Activated T-cell treated with anti-CD3 and anti-CD28 coated beads, Interleukin-2, amount 50 U/mL, for 1 hour (primary cell): ENCODE measurements at places on chromosomes 2 and 18.

DNA sequence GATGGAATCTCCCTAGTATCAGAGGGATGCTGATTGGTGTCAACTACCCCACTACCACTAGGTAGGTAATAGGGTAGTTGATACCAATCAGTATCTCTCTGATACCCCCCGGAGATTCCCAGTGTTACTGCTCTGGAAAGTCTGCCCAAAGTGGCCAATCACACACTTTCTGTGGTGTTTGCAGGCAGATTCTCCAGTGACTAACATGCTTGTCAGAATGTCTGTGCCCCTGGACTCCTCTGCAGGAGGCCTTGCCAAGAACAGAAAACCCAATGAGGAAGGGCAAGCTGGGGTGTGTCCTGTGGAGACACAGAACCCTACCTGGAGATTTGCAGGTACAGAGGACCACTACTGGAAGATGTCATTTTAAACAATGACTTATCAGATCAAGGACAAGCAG, 135.1 kb downstream of the RIT2 start:
- DNase-seq = no peak

- DNase-seq = no peak
These were observed 37.2 kb downstream of the PRKCE start for GRCh38 chr2:45688479-45689298.

DNA sequence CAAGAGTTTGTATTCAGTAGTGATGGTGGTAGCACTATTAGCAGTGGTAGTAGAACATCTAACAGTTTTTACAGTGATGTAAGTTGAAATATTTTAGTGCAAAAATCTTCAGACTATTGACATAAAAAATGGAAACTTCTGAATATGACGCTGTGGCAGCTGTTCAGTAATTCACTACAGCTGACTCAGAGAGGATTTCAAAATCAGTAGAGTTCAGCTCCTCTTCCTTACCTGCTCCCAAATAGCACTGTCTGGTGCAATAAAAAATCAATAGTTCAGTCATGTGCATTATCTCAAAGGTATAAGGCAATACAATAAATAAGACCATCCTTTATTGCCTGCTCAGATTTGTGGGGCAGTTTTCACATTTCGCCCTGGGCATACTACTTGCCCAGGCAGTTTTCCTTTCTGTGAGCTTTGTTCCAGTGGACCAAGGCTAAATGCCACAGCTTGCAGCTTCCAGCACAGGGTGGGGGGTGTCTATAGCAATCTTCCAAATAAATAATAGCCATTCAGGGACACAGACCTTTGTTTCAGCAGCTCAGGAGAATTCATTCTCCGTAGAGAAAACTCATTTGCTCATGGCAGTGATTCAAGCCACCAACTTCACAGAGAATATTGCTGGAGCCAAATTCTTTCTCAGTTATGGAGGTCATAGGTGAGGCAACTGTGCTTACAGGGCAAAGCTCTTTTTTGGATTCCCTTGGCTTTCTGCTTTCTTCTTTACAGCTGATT, 33.9 kb upstream of the GORASP2 start:
- DNase-seq = no peak

GRCh38 chr18:5969989-5970403, 74.7 kb upstream of the TMEM200C start:
- DNase-seq = no peak

DNA sequence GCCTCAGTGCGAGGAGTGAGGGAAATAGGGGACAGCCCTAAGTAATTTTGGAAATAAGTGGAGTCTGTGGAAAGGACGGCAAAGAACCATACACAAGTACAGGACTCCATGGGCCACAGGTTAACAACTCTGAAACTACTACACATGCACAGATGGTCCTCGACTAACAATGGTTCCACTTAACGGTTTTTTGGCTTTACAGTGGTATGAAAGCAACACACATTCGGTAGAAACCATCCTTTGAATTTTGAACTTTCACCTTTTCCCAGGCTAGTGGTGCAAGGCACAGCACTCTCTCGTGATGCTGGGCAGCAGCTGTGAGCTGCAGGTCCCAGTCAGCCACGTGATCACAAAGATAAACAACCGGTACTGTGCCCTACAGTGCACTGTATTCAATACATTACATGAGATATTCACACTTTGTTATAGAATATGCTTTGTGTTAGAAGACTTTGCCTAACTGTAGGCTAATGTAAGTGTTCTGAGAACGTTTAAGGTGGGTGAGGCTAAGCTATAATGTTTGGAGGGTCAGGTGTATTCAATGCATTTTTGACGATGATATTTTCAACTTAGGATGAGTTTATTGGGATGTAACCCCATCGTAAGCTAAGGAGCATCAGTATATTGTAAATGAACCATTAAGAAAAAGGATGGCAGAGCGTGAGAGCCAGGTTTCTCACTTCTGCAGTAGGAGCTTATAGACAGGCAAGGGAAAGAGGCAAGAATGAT, 44.6 kb downstream of the TBC1D8 start:
- no peak for DNase-seq

DNA sequence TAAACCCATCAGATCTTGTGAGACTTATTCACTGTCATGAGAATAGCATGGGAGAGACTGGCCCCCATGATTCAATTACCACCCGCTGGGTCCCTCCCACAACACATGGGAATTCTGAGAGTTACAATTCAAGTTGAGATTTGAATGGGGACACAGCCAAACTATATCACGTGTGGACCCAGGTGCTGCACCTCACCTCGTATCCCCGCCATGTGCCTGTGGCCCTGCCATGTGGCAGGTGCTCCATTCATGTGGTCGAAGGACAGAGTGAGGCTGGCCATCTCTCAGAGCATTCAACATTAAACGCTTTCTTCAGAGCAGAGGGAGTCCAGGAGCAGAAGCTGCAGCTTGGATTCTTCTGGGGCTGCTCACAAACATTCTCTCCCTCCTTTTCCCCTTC, 32.3 kb downstream of the MROH2A start:
- no peak for DNase-seq

DNA sequence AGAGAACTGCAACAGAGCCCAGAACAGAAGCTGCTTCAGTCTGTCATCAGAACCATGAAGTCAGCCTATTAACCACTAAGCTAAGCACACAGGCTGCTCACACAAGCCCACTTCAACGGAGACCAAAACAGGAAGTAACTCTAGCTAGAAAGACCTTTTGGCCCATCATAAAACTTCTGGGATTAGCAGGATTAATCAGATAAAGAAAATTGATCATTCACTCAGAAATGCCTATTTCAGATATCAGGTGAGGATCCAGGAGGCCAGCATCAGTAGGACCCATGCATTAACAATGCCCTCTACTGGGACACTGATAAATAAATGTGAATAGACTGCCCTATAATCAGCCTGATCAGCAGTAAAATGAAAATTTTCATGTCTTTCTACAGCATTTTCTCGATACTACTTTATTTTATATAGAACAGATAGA, 101.4 kb downstream of the WDPCP start:
- DNase-seq = no peak

- no peak for DNase-seq
These were observed 100.6 kb downstream of the CDK15 start for GRCh38 chr2:201906777-201907562.

DNA sequence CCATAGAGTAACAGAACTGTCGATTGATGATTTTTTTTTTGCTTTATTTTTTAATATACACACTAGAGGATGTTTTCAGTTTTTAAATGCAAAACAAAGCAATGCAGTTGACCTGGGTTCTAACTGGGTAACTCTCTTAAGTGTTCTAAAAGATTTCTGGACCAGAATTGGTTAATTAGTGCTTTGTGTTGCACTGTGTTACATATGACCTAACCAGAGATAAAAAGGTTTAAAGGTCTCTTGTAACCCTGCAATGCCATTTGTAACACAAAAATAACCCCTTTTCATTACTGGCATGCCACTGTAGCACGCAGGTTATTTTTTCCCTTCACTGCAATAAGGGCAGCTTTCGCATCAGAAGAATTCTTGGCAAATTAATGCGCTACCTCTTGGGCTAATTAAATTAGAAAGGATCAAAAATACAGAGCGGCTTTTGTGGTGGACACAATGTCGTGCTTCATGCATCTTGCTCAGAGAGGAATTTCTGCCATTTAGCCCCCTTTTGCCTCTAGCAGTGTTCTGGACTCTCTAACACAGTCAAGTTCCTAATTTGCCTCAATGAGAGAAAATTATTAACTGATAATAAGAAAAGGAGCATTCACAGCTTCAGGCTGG, 250.8 kb upstream of the ZEB2 start:
- no peak for DNase-seq

- no peak for DNase-seq
These were observed 290.6 kb downstream of the ZNF521 start for GRCh38 chr18:25061395-25061794.

DNA sequence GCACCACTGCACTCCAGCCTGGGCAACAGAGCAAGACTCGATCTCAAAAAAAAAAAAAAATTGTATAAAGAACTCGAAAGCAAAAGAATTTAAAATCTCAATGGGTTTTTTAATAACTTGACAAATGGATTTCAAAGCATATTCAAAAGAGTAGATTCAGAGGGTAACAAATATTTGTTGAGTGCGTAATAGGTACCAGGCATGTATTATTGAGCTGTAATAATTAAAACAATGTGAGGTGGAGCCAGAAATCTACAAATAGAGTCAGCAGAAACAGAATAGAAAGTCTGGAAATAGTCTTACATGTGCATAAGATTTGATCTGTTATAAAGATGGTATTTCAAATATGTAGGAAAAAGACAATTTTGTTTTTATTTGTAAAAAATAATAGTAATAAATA, 19.1 kb upstream of the RAB11FIP5 start:
- no peak for DNase-seq

DNA sequence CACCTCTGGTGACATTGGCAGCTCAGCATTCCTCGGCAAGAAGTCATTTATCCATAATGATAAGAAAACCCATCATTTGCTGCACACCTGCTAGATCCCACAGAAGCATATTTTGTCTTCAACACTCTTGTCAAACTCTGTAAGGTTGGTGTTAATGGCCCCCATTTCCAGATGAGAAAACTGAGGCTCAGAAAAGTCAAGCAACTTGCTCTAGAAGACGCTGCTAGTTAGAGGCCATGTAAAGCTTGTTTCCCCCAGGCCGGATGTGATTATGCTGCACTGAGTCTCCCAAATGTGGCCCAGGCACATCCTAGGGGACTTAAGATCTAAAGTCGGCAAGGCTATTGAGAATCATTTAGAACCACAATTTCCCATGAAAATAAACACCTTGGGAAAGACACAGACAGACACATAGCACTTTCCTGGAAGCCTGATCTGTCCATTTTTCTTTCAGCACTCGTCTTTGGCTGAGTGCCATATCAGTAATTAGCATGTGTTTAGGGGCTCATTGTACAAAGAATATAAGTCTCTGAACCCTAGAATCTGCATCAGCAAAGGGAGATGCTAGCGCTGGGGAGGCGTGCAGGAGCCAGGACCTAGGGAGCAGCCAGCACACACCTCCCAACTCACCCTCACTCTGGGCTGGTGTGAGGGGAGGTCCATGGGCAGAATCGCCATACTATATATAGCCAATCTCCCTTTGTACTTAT, 39.3 kb downstream of the C1QL2 start:
- no peak for DNase-seq

DNA sequence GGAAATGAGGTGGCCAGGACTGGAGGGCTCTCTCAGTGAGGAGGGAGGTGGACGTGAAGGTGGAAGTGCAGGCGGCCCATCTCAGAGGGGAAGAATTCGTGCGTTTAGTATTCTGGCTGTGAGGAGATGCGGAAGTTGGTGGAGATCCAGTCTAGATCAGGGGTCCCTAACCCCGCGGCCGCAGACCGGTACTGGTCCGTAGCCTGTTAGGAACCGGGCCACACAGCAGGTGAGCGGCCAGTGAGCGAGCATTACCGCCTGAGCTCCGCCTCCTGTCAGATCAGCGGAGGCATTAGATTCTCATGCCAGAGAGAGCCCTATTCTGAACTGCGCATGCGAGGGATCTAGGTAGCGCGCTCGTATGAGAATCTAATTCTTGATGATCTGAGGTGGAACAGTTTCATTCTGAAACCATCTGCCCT, 1.6 kb upstream of the FHOD3 start:
- DNase-seq = no peak

DNA sequence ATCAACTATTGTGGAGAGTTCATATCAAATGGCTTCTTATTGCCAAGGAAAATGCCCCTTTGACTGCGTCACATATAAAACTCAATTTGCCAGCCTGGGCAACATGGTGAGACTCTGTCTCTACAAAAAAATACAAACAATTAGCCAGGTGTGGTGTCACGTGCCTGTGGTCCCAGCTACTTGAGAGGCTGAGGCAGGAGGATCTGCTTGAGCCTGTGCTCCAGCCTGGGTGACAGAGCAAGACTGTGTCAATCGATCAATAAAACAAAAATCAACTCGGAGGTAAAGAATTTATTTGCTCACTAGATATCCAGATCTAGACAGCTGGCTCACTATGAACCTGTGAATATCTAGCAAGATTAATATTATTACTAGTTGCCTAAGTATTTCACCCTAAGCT, 1.7 kb upstream of the ZCCHC2 start:
- no peak for DNase-seq

DNA sequence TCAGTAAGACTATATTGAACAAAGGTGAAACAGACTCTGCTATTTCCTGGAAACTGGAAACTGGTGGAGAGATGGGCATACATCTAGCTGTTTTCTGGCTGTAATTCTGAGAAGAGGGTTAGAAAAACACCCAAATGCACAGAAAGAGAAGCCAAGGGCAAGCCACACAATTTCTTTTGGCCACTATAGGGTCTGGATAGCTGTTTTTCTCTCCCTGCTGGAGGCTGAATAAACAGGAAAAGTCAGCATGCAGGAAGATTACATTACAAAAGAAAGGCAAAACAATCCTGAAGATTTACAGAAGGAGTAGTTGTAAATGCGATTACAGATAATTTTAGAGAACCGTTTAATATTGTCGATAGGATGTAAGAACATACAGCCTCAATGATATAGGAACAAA, 186.2 kb upstream of the REG3G start:
- no peak for DNase-seq

DNA sequence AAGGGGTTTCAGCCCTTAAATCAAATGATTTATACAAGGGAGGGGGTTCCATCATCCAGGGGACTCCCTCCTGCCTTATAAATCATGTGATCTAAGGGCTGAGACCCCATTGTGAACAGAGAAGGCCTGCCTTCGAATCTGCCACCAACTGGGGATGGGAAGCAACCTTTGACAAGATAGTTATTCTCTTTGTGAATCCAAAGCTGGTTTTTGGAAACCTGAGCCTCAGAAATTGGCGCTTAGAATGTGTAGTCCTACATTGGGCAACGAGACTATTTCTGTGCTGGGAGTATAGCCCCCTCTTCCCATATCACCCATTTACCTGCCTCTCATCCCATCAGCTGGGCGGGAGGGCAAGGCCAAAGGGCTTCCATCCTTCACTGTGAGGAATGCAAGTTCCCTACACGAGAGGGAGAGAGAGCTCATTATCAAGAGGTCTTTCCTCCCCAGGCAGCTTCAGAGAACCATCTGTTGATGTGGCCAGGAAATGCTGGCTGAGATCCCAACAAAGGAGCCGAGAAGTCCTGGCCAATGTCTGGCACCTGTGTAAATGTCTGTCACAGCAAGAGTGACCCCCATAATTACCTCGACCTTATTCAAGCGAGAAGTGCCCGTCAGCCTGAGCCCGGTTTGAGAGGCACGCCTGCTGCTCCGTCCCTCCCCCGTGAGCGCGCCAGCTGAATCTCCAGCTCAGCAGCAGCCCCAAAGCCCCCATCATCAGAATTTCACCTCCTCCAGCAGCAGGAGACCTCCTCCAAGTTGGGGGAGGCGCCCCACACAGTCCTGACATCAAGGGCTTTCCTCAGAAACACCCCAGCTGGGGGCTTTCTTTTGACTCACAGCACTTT, 48.4 kb upstream of the APCDD1 start:
- no peak for DNase-seq

GRCh38 chr18:8619835-8620577, 10.8 kb downstream of the RAB12 start:
- no peak for DNase-seq

- no peak for DNase-seq
These were observed 131.8 kb downstream of the NEDD4L start for GRCh38 chr18:58175786-58176176.

GRCh38 chr2:18369760-18370159, 190.7 kb downstream of the RDH14 start:
- no peak for DNase-seq
